ENCODE measurements at places on chromosomes 5 and 9. TPM values are rescaled to one million over a fixed set of nuclear protein-coding genes. Genes with fewer than 3 reads are reported as not detected.

CORO2A gene
- 0.71 TPM for total RNA-seq

MORN5 gene
- not detected for total RNA-seq

GGTA1 gene
- total RNA-seq, result not detected

SLC36A2 gene
- total RNA-seq, result not detected

SPINK1 gene
- total RNA-seq, result not detected
